Fibroblast of skin of left quadriceps (primary cell): ENCODE measurements at places on chromosomes 2 and 18.

- DNase-seq: no peak
Observed at GRCh38 chr2:126976721-126977328, 78.1 kb downstream of the TEX51 start.

DNA sequence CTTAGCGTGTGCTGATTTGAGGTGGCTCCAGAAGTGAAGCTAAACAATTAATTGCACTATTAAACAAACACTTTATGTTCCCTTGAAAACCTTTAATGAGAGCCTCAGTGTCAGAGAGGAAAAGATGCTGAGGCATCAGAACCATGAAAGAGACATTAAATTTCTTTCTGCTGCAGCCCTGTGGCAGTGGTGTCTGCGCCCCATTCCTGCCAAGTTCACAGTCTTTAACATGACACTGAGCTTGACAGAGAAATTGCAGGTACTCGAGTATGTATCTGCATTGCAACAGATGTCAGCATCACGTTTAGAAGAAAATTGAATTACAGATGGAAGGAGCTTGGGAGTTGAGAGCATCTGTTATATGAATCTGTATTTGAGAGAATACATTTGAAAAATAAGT lies 111.3 kb upstream of the CREB1 start:
- no peak for DNase-seq

DNA sequence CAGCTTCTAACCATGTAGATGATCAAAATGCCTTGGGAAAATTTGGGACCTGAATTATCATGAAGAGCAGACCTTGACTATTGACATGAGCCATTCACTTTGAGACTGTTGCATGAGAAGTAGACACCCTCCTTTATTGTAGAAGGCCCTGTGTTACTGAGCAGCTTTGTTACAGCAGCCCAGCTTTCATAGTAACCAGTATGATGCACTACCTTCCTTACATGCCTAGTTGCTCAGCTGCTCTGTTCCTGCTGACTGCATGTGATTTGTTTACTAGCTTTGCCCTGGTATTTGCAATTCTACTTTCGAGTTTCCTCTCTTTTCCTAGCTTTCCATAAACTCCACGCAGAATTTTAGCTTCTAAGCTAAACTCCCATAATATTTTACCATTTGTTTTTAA lies 11.2 kb upstream of the FN1 start:
- DNase-seq: no peak

DNA sequence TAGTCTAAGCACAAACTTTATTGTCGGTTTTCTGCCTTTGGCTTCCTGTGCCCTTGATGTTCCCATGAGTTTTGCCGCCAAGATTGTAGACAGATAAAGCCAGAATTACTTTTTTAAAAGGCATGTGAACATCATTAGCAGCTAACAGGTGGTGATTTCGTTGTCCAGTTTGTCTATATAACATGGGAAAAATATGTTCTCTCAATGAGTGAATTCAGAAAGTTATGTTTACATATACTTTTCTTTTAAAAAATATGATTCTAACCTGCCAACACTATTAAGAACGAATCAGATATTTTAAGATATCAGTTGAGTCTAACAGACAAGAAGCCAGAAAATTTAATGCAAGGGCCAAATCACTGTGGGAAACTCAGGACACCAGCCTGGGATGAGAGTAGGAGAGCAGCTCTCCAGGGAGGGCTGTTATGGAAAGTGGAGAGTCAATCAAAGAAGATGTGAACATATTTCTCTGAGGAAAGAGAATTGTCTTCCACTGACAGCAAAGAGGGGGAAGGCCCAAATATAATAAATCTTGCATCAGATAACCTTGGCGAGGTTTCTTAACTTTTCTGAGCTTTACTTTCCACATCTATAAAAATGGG lies 311.3 kb downstream of the ARHGAP15 start:
- no peak for DNase-seq

- DNase-seq: no peak
Observed at GRCh38 chr2:201642086-201642578, 1.2 kb downstream of the TMEM237 start.

GRCh38 chr18:34522603-34523002 lies 187.5 kb upstream of the DTNA start:
- no peak for DNase-seq

- DNase-seq: no peak
Observed at GRCh38 chr18:8762968-8763367, 57.6 kb downstream of the MTCL1 start.

GRCh38 chr2:120177001-120177621 lies 46.1 kb downstream of the TMEM185B start:
- no peak for DNase-seq

- DNase-seq: no peak
Observed at GRCh38 chr18:39053571-39053970, 1488.0 kb upstream of the CELF4 start.

DNA sequence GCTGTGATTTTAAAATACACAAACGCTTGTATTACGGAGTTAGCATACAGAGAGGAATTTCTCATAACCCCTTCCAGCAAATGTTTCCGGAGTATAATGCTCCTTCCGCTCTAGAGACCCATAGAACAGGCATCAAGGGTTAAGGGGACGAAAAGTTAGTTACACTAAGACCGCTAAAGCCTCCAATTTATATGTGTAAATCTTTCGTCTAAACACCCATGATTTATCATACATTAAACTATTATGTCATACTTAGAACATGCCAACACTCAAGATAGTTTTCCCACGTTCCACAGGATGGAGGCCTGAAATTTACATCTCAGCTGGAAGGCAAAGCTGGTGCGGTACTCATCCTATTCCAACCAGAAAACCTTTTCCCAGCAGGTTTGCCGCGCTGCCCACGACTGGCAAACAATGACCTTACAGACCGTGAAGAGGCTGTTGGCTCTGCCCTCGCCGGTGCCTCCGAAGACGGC lies 650 bp downstream of the ORMDL1 start:
- DNase-seq: no peak

- DNase-seq: no peak
Observed at GRCh38 chr2:233421091-233421816, 67.0 kb downstream of the DGKD start.

DNA sequence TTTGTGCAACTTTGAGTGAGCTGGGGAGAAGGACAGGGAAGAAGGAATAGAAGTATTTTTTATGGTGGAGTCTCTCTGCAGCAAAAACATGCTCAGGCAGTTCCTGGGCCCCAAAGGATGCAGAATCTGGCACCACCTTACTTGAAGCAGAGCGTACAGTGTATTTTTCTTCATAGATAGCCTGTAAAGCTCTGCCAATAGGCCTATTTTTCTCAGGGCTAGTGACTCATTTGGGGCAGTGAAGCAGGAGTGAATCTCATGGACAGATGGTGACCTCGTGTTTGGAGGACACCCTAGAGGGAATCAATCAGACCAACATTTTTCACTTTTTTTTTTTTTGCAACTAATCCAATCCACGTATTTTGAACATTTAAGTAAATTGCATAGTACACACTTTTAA lies 268.1 kb upstream of the CXCR4 start:
- no peak for DNase-seq

GRCh38 chr2:46557788-46558187 lies 78.4 kb downstream of the TMEM247 start:
- DNase-seq: no peak

GRCh38 chr18:31041271-31042083 lies 1.1 kb downstream of the DSC3 start:
- DNase-seq: no peak

DNA sequence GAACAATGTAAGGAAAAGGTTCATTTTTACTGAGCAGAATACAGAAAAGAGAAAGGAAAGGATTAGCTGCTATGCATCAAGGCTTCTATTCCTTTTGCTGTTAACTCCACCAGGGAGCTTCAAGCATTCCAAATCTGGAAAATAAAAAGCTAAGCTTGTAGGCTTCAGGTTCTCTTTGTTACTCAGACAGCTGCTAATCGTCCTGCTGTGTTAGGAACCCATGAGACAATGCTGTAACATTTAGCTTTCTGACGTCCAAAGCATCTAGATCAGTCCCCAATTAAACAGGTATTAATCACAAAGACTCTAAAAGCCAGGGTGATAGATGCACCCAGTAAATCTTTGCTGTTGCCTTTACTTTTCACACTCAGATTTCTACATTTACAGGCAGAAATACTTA lies 103.8 kb downstream of the EPHA4 start:
- DNase-seq: no peak

DNA sequence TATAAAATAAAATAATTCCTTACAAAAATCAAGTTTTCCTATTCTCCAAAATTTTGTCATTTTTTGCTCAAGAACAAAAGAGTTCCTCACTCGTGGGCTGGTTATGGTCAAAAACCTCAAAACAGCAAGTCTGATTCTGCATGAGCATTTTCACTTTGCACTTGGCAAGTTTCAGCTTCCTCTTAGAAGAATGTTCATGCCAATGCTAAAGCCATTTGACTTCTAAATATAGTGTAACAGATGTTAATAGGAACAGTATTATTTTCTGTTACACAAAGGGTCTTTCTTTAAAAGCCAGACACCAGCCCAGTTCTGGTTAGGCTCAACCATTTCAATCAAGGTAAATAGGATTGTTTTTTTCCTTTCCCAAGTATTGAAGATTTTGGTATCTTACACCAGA lies 261.3 kb upstream of the CCDC68 start:
- no peak for DNase-seq

DNA sequence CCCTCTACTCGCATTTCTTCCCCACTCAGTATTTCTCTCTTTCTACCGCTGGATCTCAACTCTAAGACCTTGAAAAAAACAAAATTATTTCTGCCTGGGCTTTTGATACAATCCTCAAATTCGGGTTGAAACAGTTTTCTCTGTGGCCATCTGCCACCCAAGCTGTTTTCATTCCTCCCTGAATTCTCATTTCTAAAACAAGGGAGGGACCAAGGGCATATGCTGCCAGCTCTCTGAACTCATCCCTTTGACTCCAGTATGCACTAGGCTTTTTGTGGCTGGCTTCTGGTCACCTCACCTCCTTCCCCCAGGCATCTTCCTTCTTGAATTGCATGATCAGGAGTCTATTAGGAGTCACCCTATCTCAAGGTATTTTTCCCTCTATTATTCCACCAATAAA lies 49.5 kb downstream of the CCDC148 start:
- no peak for DNase-seq

DNA sequence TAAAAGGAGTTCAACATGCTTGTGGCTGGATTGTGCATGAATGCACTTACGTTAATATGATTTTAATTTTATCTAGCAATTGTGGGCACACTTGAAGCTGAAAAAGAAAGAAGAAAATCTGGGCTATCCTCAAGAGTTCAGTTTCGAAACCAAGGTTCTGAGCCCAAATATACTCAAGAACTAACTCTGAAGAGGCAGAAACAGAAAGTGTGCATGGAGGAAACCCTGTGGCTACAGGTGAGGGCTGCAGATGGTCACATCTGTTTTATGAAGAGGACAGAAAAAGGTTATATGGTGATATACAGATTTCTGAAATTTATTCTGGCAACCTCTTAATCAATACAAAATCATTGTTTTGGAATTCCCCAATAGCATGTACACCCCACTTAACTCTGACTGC lies 57.3 kb downstream of the ITGA6 start:
- DNase-seq: no peak

DNA sequence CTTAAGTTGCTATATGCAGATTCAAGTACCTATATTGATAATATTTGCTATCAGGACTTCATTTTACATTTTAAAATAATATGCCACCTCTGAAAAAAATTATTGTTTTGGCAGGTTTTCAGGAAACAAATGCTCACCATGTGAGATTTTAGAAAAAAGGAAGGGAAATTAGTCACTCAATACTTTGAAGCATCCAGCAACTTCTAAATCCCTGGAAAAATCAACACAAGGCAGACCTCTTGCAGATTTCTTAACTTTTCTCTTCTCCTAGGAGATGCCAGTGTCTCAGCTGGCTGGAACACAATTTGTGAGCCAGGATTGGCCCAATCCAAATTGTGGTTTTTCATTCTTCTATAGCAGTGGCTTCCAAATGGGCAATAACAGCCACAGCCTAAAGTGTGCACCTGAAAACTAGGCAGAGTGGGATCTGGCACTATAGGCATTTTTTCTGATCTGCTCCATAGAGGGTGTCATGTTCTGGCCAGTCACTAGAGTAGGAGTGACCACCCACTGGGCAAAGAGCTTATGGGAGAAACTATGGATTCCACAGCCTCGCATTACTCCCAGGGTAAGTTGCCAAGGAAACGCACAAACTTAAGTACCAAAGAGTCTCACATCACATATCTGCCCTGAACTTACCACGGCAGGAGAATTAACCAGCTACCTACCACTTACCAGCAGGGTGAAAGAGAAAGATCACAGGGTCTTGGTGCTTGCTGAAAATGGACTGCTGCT lies 28.1 kb upstream of the THOC1 start:
- DNase-seq: peak; percentile 17

- no peak for DNase-seq
Observed at GRCh38 chr2:166727095-166727494, 161.2 kb upstream of the XIRP2 start.

DNA sequence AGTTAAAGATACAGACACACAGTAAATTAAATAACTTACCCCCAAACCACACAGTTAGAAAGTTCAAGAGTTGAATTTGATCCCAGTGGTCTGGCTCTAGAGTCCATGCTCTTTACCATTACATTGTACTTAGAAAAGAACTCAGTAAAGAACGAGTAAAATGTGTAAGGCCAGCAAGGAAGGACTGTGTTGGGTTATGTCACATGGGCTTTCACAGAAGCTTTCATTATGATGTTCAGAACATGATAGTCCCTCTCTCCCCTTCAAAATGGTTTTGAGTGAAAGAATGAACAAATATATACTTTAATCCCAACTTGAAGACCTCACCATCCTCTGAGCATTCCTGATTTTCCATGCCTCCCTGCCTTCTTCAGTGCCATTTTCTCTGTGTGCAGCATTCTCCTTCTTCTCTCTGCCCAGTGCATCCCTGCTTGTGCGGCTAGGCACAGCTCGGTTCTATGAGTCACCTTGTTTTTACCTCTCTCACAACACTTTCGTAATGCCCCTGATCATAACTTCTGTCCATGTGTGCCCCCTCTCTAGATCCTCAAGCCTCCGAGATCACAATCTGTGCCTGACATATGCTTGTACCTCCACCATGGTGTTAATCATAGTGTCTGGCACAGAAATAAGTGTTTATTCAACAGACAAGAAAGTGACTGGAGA lies 22.0 kb downstream of the RASGRP3 start:
- no peak for DNase-seq

- no peak for DNase-seq
Observed at GRCh38 chr18:77870199-77870598, 620.6 kb downstream of the GALR1 start.

- DNase-seq: no peak
Observed at GRCh38 chr2:239539083-239539775, 138.4 kb upstream of the HDAC4 start.

- peak; percentile 51 for DNase-seq
Observed at GRCh38 chr2:201931951-201932350, 101.7 kb upstream of the FZD7 start.

DNA sequence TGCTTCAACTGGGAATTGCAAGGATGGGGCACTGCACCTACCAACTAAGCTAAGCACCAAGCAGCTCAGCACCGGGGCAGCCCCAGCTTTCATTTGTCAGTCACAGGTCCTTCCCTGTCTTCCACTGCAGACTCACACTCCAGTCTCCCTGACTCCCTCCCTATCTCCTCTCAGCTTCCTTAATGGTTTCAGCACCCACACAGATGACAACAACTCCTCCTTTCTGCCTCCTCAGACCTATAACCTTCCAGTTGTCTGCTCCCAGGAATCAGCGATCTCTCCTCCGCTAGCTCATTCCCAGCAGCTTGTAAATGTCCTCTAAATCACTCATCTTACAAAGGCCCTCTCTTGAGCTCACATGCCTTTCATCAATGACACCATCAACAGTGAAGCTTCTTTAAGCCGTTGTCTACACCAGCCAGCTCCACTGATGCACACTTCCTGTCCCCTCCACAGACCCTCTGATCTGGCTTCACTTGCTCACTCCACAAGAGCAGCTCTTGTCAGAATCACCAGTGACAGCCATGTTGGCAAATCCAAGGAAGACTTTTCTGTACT lies 32.1 kb downstream of the CLASP1 start:
- no peak for DNase-seq
